AG04450 (cell line): ENCODE measurements at places on chromosomes 1 and 21.

DNA sequence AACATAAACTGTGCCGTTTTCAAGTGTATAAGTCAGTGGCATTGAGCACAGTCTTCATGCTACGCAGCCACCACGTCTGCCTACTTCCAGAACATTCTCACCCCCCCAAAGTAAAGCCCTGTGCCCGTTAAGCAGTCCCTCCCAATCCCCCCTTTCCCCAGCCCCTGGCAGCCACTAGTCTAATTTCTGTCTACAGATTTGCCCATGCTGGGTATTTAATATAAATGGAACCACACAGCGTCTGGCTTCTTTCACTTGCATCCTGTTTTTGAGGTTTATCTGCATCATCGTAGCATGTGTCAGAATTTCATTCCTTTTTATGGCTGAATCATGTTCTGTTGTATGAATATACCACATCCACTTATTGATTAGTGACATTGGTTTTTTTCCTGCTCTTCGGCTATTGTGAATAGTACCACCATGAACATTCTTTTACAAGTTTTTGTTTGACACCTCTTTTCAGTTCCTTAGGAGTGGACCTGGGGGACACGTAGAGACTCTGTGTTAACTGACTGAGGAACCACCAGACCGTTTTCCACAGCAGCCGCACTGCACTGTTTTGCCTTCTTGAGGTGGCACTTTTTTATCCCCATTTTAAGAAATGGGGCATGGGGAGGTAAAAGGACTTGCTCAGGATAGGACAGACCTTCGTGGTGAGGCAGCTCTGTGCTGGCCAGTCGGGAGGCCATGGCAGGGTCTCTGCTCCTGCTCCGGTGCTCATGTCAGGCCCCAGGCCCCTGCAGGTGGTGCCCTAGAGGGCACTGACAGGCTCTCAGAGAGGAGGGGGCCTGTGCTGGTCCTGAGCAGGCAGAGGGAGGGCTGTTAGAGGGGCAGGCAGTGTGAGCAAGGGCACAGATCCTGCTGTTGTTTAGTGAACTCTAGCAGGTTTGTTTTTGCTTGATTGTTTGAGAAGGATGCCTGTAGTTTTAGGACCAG, 123.8 kb downstream of the PCBP3 start:
- no peak for DNase-seq

GRCh38 chr1:233514946-233515391, 98.9 kb upstream of the KCNK1 start:
- no peak for DNase-seq

DNA sequence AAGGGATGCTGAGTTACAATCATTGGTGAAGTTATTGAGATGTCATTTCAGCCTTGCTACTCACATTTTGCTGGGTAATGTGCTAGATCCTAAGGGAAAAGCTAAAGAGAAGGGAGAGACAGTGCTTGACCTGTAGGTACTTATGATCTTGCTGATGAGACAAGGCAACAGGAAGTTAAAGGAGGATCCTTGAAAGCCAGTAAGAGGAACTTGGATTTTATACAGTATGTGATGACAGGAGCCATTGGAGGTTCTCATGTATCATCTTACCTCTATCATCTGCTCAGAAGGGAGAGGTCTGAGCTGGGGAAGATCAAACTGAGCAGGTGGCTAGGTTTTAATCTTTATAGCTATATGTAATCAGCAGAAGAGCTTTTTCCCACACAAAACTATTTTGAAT, 6.3 kb downstream of the APOBEC4 start:
- DNase-seq: no peak

DNA sequence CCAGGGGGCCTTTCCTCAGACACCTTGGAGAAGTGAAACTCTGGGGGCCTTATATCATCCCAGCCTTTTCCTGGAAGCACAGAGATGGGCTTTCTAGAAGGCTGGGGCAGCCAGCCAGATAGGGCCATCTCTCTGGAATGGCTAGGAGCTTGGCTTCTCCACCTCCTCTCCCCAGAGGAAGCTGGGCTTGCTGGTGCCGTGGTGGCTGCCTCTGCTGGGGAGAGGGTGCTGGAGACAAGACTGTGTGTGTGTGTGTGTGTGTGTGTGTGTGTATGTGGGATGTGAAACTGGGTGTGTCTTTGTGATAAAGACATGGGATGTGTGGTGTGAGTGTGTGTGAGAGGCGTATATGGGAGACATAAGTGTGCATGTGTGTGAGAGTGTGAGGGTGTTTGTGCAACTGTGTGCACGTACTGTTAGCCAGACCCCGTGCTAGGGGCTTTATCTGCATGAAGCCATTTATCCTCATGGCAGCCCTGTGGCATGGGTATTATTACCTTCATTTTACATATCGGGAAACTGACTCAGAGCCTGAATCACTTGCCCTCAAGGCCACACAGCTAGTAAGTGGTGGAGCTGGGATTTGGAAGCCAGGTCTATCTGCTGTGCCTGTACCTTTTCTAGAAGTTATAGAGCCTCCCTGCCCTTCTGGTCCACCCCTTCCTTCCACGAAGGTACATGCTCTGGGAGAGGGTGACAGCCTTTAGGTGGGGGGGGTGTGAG, 44.2 kb downstream of the PTPRU start:
- DNase-seq: no peak

DNA sequence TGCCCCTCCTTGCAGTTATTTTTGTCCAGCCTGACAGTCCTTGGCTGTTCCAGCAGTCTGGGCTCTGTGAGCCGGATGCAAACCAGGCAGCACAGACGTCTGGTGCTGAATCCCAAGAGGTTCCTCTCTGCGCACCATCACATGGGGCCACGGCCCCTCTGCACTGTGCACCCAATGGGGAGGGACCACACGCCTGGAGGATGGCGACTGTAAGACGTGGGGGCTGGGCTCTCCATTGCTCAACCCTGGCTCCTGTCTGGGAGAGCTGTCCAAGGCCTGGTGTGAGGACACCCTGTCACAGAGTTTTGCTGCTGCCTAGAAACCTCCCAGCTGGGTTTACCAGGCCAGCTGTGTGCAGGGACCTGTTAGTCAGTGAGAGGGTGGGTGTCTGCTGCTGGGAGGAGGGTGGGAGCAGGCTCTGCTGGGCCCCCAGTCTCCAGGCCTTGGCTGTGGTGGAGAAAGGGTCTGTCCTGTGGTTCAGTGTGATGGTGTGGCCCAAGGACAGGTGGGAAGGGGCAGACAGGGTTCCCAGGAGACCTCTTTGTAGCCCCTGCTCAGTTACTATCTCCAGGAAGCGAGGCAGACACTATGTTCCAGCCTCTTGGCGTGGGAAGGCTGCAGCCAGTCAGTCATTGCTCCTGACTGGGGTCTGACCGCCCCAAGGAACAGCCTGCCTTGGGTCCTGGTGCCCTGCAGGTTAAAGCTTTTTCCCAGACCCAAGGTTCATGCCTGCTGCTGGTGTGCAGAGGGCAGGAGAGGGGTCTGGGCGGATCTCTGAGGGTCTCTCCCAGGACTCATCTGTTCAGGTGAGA, 13.8 kb downstream of the HEYL start:
- DNase-seq: peak; percentile 24

DNA sequence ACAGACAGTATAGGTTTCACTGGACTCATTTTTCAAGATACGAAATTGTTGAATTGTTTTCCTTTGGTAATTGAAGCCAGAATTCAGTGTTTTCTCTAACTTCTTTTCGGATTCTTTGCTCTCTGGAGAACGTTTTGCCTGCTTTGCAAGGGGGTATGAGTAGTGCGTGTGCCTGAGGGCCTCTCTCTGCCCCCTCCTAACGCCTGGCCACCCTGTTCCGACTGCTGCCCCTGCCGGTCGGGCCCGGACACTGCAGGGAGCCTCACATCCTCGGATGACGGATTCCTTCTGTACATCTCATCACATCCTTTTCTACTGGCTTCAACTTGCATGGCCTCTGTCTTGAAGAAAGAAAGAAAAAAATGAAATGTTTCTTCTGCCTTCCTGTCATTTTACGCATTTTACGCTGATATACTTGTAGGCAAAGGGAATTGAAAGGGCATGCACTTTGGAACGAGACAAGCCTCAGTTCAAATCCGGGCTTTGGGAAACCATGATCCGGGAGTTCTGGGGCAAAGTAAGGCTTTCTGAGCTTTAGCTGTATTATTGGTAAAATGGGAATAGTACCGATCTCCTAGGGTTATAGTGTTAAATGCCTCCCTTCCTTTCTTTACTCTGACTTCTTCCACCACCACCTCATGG, 65.1 kb downstream of the DISC1 start:
- no peak for DNase-seq

DNA sequence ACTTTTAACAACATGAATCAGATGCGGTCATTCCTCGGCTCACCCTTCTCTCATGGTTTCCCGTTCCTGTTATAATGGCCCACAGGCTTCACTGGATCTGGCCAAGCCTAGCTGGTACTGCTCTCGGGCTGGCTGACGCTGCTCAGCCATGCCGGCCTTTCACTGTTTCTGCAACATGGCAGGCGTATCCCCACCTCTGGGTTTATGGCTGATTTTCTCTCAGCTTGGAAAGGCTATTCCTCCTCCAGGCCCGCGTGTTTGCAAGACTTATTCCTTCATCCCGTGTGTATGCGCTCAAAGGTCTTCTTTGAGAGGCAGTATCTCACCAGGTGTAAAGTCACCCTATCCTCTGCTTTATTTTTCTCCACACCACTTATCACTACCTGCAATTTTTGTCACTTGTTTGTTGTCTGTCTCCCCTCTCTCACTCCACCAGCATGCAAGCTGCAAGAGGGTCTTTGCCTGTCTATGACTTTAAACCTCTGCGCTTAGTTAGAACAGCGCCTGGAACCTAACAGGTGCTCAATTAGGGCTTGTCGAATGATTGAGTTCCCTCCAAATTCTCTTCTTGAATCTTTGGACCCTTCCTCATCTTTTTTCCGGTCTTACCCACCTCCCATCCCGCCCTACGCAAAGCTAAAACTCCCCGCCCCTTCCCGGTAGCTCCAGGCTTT, 491 bp upstream of the RAP1A start:
- no peak for DNase-seq

- no peak for DNase-seq
These were observed 136.0 kb downstream of the PLXNA2 start for GRCh38 chr1:208108213-208108608.

- DNase-seq: no peak
These were observed 26.6 kb downstream of the NUAK2 start for GRCh38 chr1:205294934-205295333.

DNA sequence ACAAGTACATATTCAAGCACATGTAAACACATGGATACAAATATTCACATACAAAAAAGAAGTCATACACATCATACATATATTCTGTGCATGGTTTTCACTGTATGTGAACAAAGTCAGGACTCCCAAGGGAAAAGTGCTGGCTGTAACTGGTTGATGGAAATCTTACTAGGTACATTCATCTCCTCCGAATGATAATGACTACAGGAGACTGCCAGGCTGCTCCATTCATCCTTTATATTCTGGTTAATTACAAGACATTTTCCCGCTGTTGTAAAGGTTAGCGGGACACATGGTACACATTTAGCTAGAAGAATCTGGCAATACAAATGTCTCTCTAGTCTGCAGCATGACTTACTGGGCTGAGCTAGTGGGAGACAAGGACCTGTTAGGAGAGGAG, 26.2 kb upstream of the HMGB4 start:
- no peak for DNase-seq
